ENCODE measurements at places on chromosomes 3 and 15.

DNA sequence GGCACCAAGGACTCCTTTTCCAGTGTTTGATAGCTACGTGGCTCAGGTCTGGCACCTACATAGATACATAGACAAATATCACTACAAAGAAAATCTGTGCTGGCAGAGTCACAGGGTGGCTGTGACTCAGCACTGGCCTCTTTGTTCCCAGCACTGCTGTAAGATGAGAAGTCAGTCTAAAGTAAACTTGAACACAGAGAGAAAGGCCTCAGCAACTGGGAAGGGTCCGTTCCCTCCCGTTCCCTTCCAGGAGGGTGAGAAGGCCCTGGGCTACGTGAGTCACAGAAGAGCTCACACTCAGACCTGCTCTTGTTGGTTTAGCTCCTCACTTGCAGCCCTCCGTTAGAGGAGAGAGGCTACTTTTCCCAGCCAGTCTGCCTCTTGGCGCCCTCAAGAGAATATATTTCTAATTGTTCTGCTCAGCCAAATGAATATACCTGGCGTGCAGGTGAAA lies 23.1 kb downstream of the ANXA2 start:
- peak overlapping the region; percentile 69 for H3K27ac ChIP-seq
- no peak overlapping the region for H3K4me3 ChIP-seq
- peaks cover 69% of the 10 kb centered on the region for H3K4me1 ChIP-seq
- peaks cover 4% of the 10 kb centered on the region for H3K36me3 ChIP-seq
- peak; percentile 53 for DNase-seq

DNA sequence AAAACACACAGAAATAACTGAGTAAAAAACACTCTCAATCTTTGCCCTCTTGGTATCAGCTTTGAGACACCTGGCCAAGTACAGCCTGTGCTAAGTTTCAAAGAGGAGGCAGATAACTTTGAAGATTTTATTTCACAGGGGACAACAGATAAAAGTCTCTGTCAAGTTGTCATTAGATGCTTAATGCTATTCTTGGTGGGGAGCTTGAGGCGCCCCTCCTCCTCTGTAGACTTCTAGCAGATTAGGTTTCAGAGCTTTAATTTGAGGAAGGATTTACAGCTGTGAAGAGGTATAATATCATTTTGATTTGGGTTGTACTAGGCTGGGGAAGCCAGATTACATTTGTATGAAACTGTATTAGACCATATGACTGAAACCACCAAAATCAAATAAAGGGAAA lies 620.3 kb downstream of the FHIT start:
- H3K27me3 ChIP-seq: no peaks in the 10 kb centered on the region
- DNase-seq: no peak
- H3K4me3 ChIP-seq: no peak overlapping the region
- H3K4me1 ChIP-seq: no peaks in the 10 kb centered on the region
- no peaks in the 10 kb centered on the region for H3K36me3 ChIP-seq

DNA sequence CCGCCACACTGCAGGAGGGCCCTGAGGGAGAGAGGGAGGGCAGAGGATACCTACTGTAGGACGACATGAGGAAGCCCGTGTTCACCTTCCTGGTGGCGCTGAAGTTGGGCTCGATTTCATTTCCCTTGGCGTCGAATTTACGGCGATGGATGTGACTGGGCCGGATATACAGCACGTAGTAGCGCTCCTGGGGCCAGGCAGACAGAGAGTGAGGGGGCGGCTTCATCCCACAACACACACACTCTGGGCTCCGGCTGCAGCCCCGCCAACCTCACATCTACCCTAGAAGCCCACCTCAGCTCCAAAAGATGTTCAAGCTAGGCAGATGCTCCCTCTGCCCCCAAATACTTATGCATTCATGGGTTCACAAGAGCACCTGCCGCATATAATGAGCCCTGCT lies 4.5 kb downstream of the ARPIN start:
- H3K4me1 ChIP-seq: peaks cover 36% of the 10 kb centered on the region
- no peaks in the 10 kb centered on the region for H3K27me3 ChIP-seq
- no peak overlapping the region for H3K27ac ChIP-seq
- peaks cover 8% of the 10 kb centered on the region for H3K36me3 ChIP-seq
- DNase-seq: no peak

- H3K36me3 ChIP-seq: no peaks in the 10 kb centered on the region
- H3K4me3 ChIP-seq: no peak overlapping the region
- no peak for DNase-seq
- H3K4me1 ChIP-seq: no peaks in the 10 kb centered on the region
- H3K27ac ChIP-seq: no peak overlapping the region
These were observed 142.8 kb downstream of the POLR2M start for GRCh38 chr15:57849317-57849716.

GRCh38 chr15:85733416-85733815 lies 61.3 kb downstream of the KLHL25 start:
- no peaks in the 10 kb centered on the region for H3K4me1 ChIP-seq
- H3K36me3 ChIP-seq: peaks cover 20% of the 10 kb centered on the region
- H3K4me3 ChIP-seq: no peak overlapping the region
- no peaks in the 10 kb centered on the region for H3K27me3 ChIP-seq
- H3K27ac ChIP-seq: no peak overlapping the region
